Keratinocyte (primary cell): ENCODE measurements at places on chromosomes 5 and 9. TPM values are rescaled to one million over a fixed set of nuclear protein-coding genes. Genes with fewer than 3 reads are reported as not detected.

The PDE8B gene
- polyA plus RNA-seq, result not detected in 3 replicates

DNA sequence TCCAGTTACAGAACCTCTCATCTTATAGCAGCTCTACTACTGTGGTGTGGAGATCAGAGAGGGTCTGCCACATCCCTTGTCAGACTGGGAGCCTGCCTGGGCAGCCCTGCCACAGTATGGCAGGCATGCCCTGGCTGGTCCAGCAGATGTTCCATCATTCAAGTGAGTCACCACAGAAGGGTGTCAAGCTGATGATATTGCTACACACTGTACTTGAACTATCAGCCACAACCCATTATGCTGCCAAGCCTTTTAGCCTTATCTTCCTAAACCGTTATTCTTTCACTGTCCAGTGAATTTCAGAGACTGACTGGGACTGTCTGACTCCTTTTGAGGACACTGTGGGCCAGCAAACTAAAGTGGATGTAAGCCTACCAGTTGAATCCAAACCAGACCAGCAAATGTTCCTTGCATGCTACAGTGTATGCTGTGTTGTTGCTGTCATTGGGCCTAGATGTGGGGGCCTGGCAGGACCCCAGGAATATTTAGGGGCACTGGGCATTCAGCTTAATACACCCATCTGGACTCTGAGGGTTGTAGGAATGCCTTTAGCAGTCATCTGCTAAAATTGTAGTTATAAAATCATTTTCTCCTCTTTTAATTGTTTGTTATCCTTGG, 202.6 kb downstream of the NR3C1 start:
- DNase-seq, result peak; percentile 88

GRCh38 chr9:131583337-131583645, 38.0 kb downstream of the PRRT1B start:
- no peak for DNase-seq

The GOLM1 gene
- polyA plus RNA-seq, result 12.9 to 19.9 TPM (median 17.3 TPM) in 3 replicates

DNA sequence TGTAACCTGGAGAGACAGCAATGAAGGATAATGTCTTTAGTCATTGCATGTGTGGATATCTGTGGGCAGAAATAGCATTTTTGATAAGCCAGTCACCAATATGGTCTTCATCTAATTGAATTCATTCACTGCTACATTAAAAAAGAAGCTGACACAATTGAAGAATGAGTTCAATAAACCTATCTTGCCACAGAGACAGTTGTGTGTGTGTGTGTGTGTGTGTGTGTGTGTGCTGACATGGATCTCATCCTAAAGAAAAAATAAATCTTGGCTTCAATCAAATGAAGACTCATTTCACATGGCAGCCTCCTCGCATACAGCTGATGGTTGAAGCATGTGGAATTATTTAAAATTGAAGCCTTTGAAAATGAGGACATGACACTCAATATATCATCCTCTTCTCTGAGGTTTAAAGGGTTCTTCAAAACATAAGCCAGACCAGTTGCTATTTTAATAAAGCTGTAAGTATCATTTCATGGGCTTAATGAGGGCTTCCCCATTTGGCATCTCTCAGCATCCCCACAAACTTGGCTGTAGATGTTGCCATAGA, 118.5 kb upstream of the PTPN3 start:
- no peak for DNase-seq

- no peak for DNase-seq
Measured at GRCh38 chr9:90735952-90736351, 65.7 kb upstream of the SYK start.

DNA sequence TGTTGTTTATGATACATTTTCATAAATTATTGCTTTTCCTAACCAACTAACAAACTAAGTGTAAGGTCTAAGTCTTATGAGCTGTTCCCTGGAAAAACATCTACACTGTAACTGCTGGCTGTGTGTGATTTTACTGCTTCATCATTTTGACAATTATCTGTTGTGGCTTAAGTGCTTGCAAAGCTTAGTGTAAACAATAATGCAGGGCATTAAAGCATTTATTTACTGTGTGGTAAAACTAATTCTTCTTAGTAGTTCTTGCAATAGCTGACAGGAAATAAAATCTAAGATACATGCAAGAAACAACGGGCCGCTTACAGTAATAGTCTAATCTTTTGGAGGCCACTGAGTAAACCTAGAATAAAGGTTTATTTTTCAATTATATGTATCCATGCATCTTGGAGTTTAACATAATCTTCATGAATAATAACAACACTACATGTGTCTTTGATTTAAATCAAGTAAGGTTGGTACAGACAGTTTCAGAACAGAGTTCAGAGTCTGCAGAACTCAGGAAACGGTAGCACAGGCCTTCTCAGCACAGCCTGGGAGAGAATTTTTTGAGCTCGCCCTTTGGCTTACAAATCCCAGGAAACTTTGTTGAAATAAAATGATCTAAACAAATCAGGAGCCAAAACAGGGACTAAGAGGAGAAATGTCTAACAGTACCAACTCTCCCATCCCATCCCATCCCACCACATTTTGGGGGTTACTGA, 473.1 kb downstream of the NR2F1-AS1 start:
- DNase-seq, result no peak

The DBH gene
- not detected in 3 replicates for polyA plus RNA-seq

- no peak for DNase-seq
Measured at GRCh38 chr9:122205176-122205575, 23.6 kb downstream of the LHX6 start.

GRCh38 chr9:133930682-133931485, 61.2 kb downstream of the VAV2 start:
- DNase-seq, result no peak

The LHX3 gene
- not detected in 3 replicates for polyA plus RNA-seq

GRCh38 chr5:147957901-147958300, 51.6 kb upstream of the C5orf46 start:
- no peak for DNase-seq

The DDX4 gene
- polyA plus RNA-seq, result 0.04 TPM in 1 of 3 replicates, not detected in the others

DNA sequence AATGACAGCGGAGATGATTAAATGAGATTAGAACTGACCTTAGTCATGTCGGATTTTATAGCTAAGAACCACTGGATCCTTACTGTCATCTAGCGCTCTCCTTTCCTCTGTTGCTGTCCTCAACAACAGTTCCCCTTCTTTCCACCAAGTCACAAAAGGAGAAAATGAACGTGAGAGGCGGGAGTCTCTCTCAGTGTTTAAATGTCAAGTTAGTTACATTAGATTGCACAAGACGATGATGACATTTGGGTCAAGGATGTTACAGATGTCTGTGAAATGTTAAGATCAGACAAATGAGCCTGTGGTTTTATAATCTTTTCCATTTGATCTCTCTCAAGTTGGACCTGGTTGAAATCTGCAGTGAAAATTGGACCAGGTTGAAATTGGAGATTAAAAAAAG, 53.5 kb downstream of the FBXO38 start:
- no peak for DNase-seq

GRCh38 chr9:14888875-14889274, 21.4 kb downstream of the FREM1 start:
- DNase-seq, result no peak
